ENCODE measurements at places on chromosomes 2 and 18. TPM values are rescaled to one million over a fixed set of nuclear protein-coding genes. Genes with fewer than 3 reads are reported as not detected.

DNA sequence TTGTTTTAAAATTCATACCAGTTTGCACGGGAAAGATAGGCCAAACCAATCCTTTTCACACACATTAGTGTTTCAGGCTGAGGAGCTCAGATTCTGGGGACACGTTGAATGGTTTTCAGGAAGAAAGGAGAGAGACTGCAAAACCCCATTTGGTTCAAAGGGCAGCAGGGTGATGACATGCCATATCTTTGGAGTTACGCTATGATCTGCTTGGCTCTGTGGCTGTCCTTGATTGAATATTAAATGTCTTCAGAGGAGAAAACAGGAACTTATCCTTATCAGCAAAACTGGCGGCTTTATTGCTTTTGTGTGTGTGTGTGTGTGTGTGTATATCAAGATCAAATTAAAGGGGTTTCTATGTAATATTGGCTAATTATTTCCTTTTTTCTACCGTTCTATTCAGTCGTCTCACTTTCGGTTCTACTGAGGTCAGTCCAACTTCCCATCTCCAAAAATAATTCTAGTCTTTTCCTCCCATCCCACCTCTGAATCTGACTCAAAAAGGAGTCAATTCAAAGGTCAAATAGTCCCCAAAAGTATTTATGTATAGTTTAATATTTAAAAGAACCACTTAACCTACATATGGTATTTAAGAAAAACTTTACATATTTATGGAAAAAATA lies 292.9 kb upstream of the CCDC68 start:
- no peak for DNase-seq

DNA sequence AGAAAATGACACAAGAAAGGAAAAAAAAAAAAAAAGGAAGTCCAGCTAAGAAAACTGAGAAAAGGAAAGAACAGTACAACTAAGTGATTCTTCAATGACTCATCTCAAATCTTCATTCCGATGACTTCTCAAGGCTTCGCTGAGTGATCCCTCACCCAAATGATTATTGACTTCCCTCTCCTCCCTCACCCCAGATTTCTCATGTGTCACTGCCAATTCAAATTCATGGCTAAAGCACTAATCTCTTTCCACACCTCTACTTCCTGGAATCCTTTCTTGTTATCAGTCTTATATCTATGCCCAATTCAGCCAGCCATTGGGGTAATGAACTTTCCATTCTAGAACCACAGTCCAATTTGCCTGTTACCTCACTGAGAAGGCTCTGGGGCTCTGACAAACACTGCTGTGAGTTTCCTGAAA lies 7.2 kb upstream of the ABCB11 start:
- peak; percentile 84 for DNase-seq

DNA sequence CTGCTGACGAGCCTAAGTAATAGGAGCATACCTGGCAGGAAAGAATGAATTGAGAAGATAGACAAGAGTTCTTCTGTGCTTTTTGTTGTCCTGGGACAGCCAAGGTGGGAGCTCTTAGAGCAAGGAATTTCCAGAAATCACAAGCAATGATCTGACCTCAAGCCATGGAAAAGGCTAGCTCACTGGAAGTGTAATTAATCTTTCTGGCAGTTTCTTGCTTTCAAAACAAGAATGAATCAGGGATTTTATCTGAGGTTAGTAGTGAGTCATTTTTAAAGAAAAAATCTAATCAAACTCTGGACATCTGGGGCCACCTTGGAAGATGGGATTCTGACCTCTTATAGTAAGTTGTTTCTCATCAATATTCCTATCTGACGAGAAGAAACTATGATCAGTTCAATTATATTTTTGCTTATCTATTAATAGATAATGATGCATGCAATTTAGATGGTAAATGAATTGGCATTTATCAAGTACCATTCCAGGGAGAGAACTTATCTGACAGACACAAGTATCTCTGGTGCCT lies 98.0 kb downstream of the ADCYAP1 start:
- peak; percentile 80 for DNase-seq

DNA sequence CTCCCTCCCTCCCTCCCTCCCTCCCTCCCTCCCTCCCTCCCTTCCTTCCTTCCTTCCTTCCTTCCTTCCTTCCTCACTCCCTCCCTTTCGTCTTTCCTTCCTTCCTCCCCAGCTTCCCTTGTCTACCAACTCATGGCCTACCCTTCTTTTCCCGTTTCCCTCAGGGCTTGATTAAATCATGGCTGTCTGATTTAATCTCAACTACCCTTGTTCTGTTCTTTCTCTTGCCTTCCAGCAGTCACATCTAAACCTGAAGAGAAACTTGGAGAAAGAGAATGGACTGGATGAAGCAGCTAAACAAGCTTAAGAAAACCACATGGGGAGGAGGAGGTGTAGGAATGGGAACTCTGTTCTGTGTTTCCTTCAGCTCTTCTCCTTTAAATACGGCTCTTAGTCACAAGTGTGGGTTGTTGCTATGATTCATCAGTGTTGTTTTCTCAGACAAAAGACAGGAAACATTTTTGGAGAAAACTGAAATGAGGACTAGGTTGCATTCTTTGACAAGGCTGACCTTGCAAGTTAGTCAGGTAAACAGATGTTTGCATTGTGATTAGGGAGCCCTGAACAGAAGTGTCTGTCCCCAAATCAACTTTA lies 177.9 kb downstream of the LRRTM1 start:
- DNase-seq: peak; percentile 64

GRCh38 chr2:72012886-72013574 lies 134.6 kb downstream of the CYP26B1 start:
- DNase-seq: no peak

PUS10 gene
- total RNA-seq: 10.9 TPM

All from renal cortical epithelial cell (primary cell).